ENCODE measurements at places on chromosomes 1 and 21. TPM values are rescaled to one million over a fixed set of nuclear protein-coding genes. Genes with fewer than 3 reads are reported as not detected.

GPR37L1 gene
- total RNA-seq = not detected

ZNF648 gene
- total RNA-seq = not detected

ARMH1 gene
- total RNA-seq = 35.7 TPM

TRABD2B gene
- total RNA-seq = not detected

TFF2 gene
- not detected for total RNA-seq

Measured in T-helper 1 cell treated with Interleukin-12 subunit alpha and Interleukin-12 subunit beta and Interleukin-4 antibody, amounts not matched to agents 30 ng/mL and 1 ng/mL, for 36 hours (primary cell).